ENCODE measurements at places on chromosomes 7 and 10.

DNA sequence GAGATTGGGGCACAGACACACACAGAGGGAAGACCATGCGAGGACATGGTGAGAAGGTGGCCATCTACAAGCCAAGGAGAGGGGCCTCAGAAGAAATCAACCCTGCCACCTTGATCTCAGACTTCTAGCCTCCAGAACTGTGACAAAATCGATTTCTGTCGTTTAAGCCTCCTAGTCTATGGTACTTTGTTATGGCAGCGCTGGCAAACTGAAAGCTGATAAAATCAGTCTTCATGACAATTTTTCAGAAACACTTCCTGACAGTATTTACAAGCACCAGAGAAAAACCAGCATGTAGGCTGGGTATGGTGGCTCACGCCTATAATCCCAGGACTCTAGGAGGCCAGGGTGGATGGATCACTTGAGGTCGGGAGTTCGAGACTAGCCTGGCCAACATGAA lies 4.2 kb downstream of the PARP12 start:
- DNase-seq = no peak

- no peak for DNase-seq
These were observed 94.9 kb downstream of the MARCHF5 start for GRCh38 chr10:92385831-92386230.

DNA sequence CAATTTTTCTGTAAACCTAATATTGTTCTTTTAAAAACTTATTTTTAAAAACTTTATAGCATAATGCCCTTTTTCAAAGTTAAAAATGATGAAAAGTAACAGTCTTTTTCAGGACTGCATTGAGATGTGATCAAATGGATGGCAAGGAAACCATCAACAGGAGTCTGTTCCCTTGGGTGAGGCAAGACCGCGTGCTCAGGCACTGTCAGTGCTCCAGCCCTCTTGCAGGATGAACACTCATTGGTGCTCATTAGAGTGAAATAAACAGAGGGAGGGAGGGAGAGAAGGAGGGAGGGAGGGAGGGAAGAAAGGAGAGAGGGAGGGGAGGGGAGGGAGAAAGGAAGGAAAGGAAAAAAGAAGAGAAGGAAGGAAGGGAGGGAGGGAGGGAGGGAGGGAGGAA lies 145.7 kb upstream of the CHST15 start:
- no peak for DNase-seq

- no peak for DNase-seq
These were observed 11.8 kb upstream of the PRKAR1B start for GRCh38 chr7:738723-739454.

DNA sequence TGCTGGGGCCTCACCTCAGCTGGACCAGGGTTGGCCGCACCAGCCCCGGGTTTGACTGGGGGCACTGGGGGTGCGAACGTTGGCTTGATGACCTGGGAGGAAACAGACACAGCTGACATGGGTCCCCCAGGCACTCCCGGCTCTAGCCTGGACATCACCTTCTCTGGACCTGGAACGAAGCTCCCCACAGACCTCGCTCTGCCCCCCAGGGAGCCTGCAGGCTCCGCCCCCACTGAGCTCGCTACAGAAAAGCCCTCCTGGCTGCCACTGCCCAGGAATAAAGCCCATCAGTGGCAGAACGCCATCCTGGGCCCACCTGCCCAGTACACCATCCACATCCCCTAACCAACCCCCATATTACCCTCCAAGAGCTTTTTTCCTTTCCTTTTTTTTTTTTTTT lies 13.0 kb downstream of the ADAM8 start:
- DNase-seq = no peak

DNA sequence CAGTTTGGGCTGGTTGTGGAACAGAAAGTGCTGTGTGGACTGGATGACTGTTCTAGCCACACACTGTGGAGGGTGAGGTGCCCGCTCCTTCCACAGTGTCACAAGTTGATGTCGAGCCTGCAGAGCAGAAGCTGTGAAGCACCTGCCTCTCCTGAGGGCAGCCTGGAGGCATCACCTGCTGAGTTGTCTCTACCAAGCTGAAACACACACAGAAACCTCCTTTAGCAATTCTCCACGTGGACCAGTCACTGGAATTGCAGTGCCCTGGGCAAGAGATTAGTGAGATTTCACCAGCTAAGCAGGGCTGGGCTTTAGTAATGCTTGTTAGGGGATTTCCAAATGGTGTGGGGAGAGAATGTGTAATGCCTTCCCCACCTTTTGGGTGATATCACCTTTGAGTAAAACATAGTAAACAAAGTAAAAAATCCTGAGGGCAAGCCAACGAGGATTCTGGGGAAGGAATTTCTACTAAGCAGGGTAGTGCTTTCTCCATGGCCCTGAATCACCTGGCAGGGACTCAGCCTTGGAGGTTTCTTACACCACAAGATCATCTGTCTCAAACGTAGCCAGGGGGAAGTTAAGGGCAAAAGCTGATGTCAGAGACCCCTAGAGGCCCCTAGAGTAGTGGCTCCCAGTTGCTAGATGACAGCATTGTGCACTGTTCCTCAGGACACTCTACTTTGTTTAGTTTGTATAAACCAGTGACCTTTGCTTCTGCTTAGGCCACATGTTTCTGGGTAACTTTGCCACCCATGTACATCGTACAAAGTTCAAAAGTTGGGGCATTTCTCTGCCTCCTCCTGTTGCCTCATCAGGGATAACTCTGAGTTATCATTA lies 233.1 kb upstream of the IGFBP3 start:
- DNase-seq = no peak

GRCh38 chr7:98567991-98568390 lies 49.1 kb upstream of the NPTX2 start:
- no peak for DNase-seq

- DNase-seq = no peak
These were observed 10.2 kb downstream of the PRLHR start for GRCh38 chr10:118585234-118585633.

DNA sequence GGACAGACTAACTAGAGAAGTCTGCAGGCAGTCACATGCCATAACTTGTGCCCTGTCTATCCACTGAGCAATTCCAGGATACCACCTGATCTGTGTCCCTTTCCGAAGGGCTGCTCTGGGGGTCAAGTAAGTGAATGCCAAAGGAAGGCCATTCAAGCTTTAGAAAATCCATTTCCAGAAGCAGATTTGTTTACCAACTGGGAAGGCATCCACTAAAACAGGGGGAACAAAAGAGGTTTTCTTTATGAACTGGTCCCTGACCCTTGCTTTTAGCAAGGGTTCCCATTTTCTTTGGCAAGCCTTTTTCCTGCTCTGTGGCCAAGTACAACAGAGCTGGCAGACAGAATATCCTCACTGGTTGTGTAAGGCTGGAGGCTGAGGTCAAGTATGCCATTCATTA lies 36.5 kb downstream of the ITPRID1 start:
- no peak for DNase-seq

DNA sequence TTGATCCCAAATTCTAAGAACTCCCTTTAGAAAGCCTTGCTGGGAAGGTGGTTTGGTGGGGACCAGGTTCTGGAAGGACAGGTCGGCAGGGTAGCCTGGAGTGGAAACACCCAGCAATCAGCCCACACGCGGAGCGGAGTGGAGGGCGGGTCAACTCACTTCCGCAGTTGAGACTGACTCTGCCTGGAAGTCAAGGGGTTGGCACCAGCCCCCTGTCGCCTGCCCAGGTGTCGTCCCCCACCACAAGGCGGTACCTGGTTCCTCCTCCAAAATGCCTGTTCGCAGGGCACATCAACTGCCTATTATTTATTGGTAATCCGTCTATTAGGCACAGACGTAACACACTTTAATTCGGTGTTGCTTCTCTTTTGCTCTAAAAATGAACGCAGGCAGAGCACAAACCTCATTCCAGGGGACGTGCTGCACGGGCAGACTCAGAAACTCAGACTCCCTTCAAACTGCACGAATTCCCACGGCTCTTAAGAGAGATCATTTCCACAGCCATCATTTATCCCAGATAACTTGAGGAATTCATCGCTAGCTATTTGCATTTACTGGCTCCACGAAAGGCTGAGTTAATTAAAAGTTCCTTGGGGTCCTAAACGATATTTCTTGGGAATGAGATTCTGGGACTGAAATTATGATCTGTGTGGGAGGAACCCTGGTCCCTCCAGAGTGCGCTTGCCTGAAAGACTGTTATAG lies 248.2 kb upstream of the PPP2R2D start:
- DNase-seq = no peak

- DNase-seq = peak; percentile 24
These were observed 29.0 kb downstream of the GSTO2 start for GRCh38 chr10:104297697-104298660.

- no peak for DNase-seq
These were observed 1.1 kb downstream of the MEPCE start for GRCh38 chr7:100430493-100431285.

DNA sequence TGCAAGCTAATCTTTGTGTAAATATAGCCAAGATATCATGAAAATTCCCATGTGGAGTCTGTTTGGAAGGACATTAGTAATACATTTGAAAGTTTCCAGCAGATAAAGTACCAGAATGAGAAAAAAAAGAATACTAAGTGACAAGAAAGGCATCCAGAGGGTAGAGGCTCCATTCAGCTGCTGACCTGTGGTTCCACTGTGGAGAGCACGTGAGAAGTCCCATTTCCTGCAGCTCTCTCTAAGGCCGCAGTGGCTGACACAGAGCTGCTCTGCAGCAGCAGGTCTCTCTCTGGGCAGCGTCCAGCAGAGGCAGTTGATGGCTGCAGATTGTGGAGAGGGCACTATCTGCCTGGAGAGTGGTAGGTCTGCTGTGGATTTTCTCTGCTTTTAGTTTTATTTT lies 100.1 kb upstream of the TMEM72 start:
- DNase-seq = no peak

- DNase-seq = no peak
These were observed 1016.2 kb downstream of the LRMDA start for GRCh38 chr10:76447578-76447977.

All from stimulated activated CD8-positive, alpha-beta memory T cell treated with anti-CD3 and anti-CD28 coated beads, Interleukin-7, amount 100 ng/mL, for 48 hours (primary cell).